Uterus (tissue), 4 donors: ENCODE measurements at places on chromosomes 1 and 21. TPM values are rescaled to one million over a fixed set of nuclear protein-coding genes. Genes with fewer than 3 reads are reported as not detected.

DNA sequence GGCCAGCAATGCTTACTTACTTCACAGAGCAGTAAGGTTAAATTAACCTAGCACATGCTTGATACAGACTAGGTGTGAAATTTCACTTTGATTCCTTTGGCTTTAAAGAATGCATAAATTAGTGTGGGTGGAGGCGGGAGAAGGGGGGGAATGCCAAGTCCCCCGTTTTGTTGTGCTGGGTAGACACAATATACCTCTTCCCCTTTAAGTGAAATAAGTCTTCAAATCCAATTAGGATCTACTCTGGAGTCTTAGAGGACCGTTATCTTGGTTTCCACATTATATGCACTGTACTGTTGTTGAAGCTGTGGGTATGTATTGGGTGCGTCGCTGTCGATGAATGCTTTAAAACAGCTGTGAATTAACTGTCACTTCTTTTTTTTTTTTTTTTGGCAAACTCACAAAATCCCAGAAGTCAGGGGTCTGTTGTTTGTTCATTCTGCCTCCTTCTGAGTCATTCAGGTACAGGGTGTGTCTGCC lies 1.6 kb upstream of the S1PR1 start:
- no peaks in the 10 kb centered on the region for H3K36me3 ChIP-seq
- peaks cover 4% of the 10 kb centered on the region for H3K4me1 ChIP-seq

Gene ST6GALNAC3
- 22.1 TPM for total RNA-seq

DNA sequence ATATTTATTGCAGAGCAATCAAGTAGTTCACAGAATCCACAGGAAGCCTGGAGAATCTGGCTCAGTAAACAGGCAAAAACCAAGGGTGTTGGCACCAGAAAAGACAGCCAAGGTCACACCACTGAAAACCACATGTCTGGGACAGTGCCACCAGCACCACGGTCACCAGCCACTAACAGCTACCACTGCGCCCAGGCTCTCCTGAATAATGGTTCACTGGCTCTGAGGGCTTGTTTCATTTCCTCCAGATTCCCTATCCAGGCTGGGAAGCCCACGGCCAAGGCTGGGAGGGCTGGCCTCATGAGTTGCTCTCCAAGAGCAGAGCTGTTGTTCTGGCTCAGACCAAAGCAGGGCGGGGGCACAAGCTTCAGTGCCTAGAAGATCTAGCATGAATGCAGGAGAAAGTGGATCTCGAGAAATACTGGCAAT lies 54.5 kb upstream of the PTGFRN start:
- DNase-seq = no peak
- peaks cover 4% of the 10 kb centered on the region for H3K4me1 ChIP-seq
- H3K27ac ChIP-seq = peak overlapping the region; percentile 1

Gene C4BPA
- total RNA-seq = not detected
